Inflammatory macrophage treated with lipopolysaccharide for 4 hours (primary cell): ENCODE measurements at places on chromosomes 2 and 18.
A peak's percentile ranks its signal among the peaks of the same experiment; 100 is the strongest.

DNA sequence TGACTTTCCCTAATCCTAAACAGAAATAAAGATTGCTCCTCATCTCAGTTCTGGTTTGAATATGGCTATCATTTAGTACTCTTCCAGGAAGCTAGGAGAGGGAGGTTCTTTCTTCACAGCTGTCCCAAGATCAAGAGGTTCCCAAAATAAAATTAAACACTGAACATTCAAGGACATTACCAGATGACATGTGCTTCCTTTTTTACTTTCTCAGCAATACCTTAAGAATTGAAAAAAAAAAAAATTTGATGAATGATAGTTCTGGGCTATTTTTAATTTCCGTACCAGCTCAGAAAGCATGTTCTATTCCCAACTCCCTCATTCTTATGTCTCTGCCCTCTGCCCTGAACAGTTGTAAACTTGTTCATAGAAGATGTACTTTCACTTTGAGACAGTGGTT, 61.7 kb upstream of the MYL1 start:
- DNase-seq = no peak

DNA sequence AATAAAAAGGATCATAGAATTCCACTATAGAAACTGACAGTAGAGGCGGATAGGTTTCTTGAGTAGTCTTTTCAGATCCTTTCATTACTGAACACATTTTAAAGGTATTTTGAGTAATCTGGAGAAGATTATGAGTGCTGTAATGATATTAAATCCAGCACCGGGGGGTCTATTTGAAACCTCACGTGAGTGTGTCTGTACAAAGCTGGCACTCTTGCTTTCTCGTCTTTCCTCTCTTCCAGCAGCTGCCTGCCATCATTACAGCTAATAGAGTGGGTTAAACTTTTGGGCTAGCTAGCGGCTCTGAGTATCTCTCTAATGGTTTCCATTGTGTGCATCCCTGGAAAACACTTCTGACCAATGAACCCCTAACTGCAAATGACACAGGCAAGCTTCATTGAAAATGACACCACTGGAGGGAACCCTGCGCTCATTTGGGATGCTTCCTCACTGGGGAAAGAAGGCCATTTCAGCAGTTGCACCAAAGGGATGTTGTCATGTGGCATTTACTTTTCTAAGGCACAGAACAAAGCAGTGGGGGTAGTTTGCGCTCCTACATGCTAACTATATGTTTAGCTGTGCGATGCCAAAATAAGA, 101.0 kb downstream of the HRH4 start:
- DNase-seq = no peak

- DNase-seq = no peak
Observed at GRCh38 chr2:197121255-197121654, 189.3 kb downstream of the ANKRD44 start.

DNA sequence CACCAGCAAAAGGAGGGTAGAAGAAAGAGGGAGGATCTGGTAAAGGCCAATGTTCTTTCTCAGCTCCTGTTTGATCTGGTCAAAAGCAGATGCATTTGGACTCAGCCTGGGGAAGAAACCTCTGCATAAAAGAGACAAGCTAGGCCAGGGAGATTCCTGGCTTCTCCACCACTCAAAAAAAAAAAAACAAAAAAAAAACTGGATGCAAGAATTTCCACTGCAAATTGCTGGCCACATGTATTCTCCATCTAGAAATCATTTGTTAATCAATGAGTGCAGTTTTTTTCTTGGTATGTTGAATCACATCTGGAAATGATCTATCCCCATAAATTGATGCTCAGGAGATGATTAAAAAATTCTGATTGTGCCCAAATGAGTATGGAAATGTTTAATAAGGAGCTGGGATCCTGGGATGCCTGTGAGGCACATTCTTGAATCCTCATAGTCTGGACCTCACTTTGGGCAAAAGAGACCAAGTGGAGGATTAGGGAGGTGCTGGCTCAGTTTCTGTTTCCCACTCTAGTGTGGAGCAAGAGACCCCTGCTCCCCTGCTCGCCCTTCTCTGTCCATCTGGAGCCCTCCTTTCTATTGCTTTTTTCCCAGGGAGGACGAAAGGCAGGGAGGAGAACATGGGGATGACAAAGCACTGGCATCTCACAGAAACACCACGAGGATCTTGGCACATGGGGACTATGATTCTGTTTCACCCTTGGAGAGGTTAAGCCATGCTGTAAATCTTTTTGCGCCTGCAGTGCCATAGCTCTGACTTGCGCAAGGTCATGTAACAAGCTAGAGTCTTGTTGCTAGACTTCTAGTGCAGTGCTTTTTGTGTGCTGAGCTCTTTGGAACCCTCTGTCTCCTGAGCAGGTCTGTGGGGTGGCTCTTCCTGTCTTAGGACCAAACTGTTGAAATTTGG, 57.6 kb downstream of the APOB start:
- DNase-seq = no peak

- DNase-seq = peak; percentile 10
Observed at GRCh38 chr18:45738660-45739059, 14.7 kb downstream of the SLC14A1 start.

- peak; percentile 17 for DNase-seq
Observed at GRCh38 chr2:85933753-85934594, 45.2 kb upstream of the ST3GAL5 start.

GRCh38 chr18:29383311-29384273, 1206.7 kb upstream of the CDH2 start:
- DNase-seq = no peak

- DNase-seq = no peak
Observed at GRCh38 chr2:190387422-190387821, 20.7 kb upstream of the MFSD6 start.

DNA sequence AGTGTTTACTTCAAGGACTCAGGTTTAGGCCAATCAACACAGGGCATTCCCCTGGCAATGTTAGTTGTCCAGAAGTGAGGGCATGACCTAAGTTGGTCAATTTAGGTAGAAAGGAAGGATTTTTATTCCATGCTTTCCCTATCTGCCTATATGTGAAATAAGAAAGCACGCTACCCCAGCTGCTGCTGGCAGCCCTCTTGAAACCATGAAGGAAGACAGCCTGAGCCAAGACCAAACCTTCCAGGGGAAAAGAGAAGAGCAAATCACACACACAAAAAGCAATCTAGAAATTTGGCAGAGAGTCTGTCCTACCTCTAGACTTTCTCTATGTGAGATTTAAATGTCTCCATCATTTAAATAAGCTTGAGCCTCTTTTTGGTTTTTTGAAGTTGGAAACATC, 387.6 kb downstream of the TNS1 start:
- no peak for DNase-seq

DNA sequence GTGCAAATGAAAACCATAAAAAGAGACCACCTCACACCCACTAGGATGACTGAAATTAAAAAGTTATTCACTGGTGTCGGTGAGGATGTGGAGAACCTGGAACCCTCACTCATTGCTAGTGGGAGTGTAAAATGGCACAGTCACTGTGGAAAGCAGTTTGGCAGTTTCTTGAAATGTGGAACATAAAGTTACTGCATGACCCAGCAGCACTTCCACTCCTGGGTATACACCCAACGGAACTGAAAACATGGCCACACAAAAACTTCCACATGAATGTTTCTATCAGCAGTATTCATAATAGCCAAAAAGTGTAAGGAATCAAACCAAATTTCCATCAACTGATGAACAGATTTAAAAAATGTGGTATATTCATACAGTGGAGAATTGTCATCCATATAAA, 65.1 kb upstream of the SLC66A3 start:
- no peak for DNase-seq

DNA sequence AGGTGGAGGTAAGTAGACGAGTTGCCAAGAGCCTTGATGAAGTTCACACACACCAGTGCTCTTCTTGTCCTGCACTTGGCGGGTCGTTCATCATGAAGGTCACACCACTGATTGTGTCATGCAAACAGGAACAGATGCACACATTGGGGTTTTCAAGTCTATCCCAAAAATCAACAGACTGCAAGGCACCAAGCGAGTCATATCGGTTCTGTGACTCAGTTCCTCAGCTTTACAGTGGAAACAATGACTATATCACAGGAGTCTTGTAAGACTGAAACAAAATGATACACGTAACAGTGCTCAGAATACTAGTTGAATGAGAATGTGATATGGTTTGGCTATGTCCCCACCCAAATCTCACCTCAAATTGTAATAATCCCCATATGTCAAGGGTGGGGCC, 526.9 kb upstream of the ID2 start:
- peak; percentile 59 for DNase-seq

DNA sequence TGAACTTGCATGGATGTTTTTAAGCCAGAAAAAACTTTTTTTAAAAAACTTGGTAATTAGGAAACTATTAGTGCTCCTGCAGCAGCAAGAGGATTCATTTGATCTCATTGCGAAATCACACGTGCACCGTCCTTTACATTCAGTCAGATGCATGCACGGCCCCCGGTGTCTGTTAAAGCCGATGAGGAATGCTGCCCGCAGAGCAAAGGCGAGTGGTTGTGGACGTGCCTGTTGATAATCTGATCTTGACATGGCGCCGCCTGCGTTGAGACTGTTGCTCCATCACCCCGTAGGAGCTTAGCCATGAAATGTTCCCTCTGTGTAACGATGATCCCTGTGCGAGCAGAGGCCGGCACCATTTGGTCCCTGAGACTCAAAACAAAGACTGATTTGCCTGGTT, 300.0 kb downstream of the GBX2 start:
- DNase-seq = no peak

- DNase-seq = no peak
Observed at GRCh38 chr2:119483896-119484718, 40.2 kb downstream of the SCTR start.

DNA sequence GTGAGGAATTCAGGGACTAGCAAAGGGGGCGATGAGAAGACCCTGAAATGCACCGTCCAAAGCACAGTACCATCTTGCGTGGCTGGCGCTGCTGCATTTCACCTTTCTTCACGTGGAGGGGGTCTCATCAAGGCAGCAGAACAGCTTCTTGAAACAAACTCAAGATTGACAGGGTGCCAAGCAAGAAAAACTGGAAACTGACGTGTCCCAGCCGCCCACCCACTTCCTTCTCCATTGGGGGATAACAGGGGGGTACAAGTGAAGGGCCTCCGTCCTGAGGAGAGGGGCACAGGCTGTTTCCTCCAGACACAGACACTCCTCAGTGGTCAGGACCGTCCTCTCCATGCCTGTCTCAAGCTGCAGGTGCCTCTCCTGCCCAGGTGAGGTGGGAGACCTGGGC, 32.5 kb downstream of the HDAC4 start:
- no peak for DNase-seq

GRCh38 chr18:36187826-36188721, 777 bp downstream of the MOCOS start:
- DNase-seq = no peak

- DNase-seq = peak; percentile 32
Observed at GRCh38 chr18:35508030-35508429, 10.3 kb upstream of the INO80C start.

- DNase-seq = no peak
Observed at GRCh38 chr2:37665043-37665442, 6.4 kb downstream of the CDC42EP3 start.

GRCh38 chr18:50099725-50100407, 95.1 kb downstream of the MYO5B start:
- no peak for DNase-seq

DNA sequence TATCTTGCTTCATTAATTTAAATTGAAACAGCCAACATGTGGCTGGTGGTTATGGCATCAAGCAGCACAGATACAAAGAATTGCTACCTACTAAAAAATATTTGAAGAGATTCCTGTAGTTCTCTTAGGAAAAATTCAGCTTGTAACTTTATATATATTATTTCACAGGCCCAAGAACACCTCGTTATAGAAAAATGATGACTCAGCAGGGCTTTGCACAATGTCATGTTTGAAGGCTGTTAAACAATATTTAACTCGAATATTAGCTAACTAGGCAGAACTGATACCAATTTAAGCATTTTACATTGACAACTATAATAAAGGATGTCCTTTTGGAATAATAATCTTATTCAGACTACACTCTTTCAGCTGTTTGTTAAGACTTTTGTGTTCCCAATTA, 102.3 kb upstream of the LYPD1 start:
- DNase-seq = no peak

DNA sequence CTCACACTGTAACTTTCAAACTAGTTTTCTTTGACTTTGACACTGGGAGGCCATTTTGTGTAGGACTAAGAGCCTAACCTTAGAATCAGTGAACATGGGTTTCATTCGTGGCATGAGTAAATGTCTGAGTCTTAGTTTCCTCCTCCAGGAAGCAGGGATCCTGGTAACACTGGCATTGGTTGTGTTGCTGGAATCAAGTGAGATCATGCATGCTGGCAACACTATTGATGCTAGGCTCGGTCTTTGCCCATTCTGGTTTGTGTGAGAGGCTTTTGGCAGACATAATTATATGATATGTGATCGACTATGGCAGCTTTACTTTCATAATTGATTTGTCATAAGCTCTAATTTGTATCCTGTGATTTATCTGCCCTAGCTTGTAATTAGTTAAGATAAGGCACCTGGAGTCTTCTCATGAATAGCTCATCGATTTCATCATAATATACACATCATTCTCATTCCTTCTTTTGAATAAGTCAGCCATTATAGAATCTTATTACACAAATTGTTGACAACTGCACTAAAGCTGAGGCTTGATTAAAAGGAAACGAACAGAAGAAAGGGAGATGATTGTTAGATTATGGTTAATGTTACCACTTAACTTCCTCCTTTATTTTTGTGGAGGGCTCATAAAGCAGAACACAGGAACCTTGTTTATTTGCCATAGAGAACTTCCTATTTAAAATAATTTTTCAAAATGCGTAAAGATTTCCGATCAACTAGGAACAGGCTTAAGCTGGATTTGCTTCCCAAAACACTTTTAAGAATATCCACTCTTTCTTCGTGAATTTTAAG, 12.6 kb downstream of the PPP1R1C start:
- DNase-seq = no peak
